ENCODE measurements at places on chromosomes 13 and 19. TPM values are rescaled to one million over a fixed set of nuclear protein-coding genes. Genes with fewer than 3 reads are reported as not detected.

The C19orf18 gene
- total RNA-seq, result not detected

The REEP6 gene
- total RNA-seq, result 2.8 TPM

The PTH2 gene
- not detected for total RNA-seq

The LRP3 gene
- 15.0 TPM for total RNA-seq

The PNMA8A gene
- total RNA-seq, result 2.1 TPM

The SPRED3 gene
- 9.7 TPM for total RNA-seq

The KCNJ14 gene
- total RNA-seq, result 1.3 TPM

The ZNF791 gene
- total RNA-seq, result 16.1 TPM

The MYO16 gene
- 0.16 TPM for total RNA-seq

The EPS8L1 gene
- 0.63 TPM for total RNA-seq

The FREM2 gene
- total RNA-seq, result not detected

The SACS gene
- 66.2 TPM for total RNA-seq

The DAZAP1 gene
- total RNA-seq, result 43.8 TPM

The PSG1 gene
- total RNA-seq, result not detected

The MBD3L2B gene
- not detected for total RNA-seq

The TGFB1 gene
- 19.8 TPM for total RNA-seq

The TLE6 gene
- total RNA-seq, result 0.18 TPM
